ENCODE measurements at places on chromosomes 7 and 10.

DNA sequence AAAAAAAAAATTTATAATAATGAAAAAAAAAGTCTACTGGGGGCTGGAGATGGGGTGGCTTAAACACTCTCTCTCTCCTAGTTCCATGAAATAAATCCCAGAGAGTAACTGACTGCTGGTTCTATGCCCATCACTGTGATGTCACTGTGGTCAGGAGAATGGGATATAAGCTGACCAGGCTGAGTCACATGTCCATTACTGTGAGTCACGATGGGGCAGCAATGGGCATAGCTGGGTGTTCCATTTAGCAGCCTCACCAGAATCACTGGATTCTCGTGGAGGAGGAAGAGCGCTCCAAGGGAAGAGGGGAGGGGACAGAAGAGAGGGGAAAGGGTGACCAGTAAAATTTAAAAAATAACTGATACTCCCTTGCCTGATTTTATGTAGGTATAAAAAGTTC lies 37.1 kb downstream of the MASTL start:
- H3K27me3 ChIP-seq = no peaks in the 10 kb centered on the region
- H3K4me1 ChIP-seq = no peaks in the 10 kb centered on the region
- H3K27ac ChIP-seq = no peak overlapping the region
- peaks cover 7% of the 10 kb centered on the region for H3K36me3 ChIP-seq
- DNase-seq = peak; percentile 19
- no peak overlapping the region for H3K4me3 ChIP-seq

DNA sequence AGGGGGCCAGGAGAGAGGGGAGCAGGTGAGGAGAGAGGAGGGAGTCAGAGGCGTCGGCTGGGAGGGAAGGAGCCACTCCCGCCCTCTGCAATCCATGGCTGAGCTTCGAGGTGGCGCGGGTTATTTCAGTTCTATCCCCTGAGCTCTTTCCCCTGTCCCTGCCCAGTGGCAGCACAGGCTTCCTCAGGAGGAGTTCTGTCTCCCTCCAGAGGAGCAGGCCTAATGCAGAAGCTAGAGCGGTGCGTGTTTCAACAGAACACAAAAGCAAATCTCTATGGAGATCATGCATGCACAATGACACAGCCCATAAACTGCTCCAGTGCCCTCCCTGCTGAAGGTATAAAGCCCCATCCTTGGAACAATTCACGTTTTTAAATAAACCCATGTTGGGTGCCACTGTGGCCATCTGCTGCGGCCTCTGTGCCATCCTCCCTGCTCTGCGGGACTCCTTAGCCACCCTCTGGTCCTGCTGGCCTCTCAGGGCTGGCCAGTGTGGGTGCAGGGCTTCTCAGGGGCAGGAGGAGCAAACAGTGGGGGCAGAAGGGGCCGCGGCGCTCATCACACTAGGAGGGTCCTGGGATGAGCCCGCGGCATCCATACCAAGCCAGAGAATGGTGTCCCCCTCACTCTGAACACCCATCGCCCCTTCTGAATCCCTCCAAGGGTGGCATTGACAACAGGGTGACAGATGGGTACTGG lies 192.6 kb upstream of the LYZL2 start:
- H3K4me1 ChIP-seq = peaks cover 16% of the 10 kb centered on the region
- peak overlapping the region; percentile 90 for H3K27ac ChIP-seq
- H3K36me3 ChIP-seq = no peaks in the 10 kb centered on the region
- no peaks in the 10 kb centered on the region for H3K27me3 ChIP-seq
- no peak overlapping the region for H3K4me3 ChIP-seq
- DNase-seq = no peak

DNA sequence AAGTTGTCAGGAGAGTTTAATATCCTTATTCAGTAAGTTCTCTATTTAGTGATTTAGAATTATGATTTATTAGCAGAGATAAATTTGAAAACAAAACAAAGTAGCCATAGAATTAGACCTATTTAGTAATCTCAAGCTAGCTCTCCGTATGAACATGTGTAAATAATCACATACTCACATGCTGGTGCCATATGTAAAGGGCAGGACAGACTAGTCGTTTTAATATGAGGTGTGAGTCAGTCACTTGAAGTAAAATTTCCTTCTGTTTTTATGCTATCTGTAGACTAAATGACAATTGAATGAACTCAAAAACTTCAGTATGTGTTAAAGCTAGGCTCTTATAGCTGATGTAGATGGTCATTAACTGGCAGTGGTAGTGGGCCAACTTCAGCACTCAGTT lies 67.1 kb downstream of the WAC start:
- no peak for DNase-seq
- peaks cover 8% of the 10 kb centered on the region for H3K4me1 ChIP-seq
- H3K4me3 ChIP-seq = no peak overlapping the region
- no peak overlapping the region for H3K27ac ChIP-seq
- no peaks in the 10 kb centered on the region for H3K27me3 ChIP-seq

DNA sequence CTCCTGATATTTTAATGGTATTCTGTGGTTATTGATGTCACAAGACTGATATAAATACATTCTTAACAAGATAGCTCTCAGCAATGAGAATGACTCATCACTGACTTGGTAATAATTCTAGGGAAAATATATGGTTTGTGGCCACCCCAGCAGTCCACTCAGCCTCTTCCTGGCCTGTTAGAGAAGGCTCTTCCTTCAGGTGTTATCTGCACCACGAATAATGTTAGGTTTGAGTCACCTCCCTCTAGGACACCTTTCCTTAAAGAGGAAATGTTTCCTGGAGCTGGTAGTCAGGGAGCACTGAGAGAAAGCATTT lies 163.3 kb downstream of the SVIL start:
- no peak overlapping the region for H3K4me3 ChIP-seq
- no peak for DNase-seq
- H3K27me3 ChIP-seq = no peaks in the 10 kb centered on the region
- peaks cover 57% of the 10 kb centered on the region for H3K36me3 ChIP-seq
- peaks cover 9% of the 10 kb centered on the region for H3K4me1 ChIP-seq

Measured in thoracic aorta (tissue), 2 donors.